Activated CD4-positive, alpha-beta T cell treated with anti-CD3 and anti-CD28 coated beads, Interleukin-2, amount 10 ng/mL, durations not matched to agents 7 days and 5 days (primary cell): ENCODE measurements at places on chromosomes 3 and 15. TPM values are rescaled to one million over a fixed set of nuclear protein-coding genes. Genes with fewer than 3 reads are reported as not detected.

GRCh38 chr3:4897765-4898453 lies 81.3 kb upstream of the BHLHE40 start:
- no peak for DNase-seq
- no peak overlapping the region for H3K4me3 ChIP-seq
- H3K27ac ChIP-seq, result peak overlapping the region; percentile 33
- no peaks in the 10 kb centered on the region for H3K27me3 ChIP-seq
- peaks cover 6% of the 10 kb centered on the region for H3K36me3 ChIP-seq

PEAK1 gene
- 27.9 TPM for total RNA-seq

- peaks cover 66% of the 10 kb centered on the region for H3K27me3 ChIP-seq
- H3K4me1 ChIP-seq, result peaks cover 15% of the 10 kb centered on the region
- no peak for DNase-seq
- no peak overlapping the region for H3K27ac ChIP-seq
- H3K4me3 ChIP-seq, result no peak overlapping the region
Observed at GRCh38 chr3:46060551-46060950, 33.3 kb upstream of the XCR1 start.

TMEM40 gene
- total RNA-seq, result not detected

DNA sequence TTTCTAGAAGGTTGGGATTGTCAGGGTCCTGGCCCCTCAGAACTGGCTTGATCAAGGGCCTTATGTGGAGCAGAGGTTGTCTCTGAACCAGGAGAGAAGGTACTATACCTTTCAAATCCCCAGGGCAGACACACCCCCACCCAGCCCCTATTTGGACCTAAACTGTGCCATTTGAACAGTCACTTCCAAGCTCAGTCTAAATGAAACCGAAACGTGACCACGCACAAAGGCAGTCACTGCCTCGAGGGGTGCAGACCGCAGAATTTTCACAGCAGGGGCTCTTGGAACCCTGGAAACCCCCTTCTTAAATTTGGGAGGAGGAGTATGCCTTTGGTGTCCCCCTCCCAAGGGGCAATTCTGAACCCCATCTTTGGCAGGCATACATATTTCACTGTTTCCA lies 53.7 kb downstream of the GRIP2 start:
- H3K36me3 ChIP-seq, result peaks cover 16% of the 10 kb centered on the region
- no peak overlapping the region for H3K4me3 ChIP-seq
- DNase-seq, result no peak
- peak overlapping the region; percentile 7 for H3K27ac ChIP-seq
